ENCODE measurements at places on chromosomes 4 and X.

DNA sequence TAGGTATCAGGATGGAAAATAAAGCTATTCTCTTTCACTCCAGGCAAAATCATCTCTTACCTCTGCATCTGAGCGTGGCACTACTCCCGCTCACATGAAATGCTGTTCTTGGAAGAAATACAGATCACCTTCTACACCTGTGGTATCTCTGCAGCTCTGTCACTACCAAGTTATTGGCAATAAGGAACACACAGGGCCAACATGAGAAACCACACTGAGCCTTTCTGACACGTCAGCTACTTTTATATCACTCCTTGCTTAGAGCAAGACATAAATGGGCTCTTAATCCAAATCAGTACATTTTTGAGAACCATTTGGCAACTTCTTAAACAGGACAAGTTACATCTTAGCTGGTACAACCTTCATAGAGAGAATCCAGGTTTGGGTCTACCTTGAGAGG lies 101.8 kb upstream of the GUCY1A1 start:
- DNase-seq: no peak

DNA sequence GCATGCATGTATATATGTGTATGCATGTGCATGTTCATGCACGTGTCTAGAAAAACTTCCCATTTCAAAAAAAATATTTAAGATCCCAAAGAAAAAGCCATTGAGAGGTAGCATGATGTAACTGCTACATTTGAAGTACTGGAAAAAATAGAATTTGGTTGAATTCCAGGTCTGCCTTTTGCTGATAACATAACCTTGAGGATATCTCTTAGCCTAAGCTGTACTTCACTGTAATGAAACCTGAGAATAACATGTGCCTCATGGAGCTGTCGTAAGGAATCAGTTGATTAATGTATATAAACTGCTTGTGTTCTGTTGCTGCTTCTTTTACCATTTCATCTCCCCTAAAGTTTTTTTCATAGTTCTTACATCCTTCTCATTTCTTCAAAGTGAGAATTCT lies 351.8 kb downstream of the GRIA2 start:
- DNase-seq: no peak

GRCh38 chr4:48546336-48546735 lies 56.3 kb downstream of the ZAR1 start:
- DNase-seq: peak; percentile 12

DNA sequence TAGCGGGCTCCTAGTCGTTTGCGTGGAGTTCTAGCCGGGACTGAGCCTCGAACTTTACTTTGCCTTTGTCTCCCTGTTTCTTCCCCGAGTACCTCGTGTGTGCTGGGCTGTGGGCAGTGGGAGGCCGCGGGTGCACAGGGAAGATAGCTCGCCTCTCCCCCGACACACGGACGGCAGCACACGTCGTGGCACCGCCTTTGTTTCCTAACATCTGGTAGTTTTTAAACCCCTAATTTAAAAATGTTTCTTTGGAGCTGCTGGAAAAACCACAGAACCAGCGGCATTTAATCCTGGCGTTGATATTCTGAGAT lies 866 bp downstream of the RBM46 start:
- no peak for DNase-seq

DNA sequence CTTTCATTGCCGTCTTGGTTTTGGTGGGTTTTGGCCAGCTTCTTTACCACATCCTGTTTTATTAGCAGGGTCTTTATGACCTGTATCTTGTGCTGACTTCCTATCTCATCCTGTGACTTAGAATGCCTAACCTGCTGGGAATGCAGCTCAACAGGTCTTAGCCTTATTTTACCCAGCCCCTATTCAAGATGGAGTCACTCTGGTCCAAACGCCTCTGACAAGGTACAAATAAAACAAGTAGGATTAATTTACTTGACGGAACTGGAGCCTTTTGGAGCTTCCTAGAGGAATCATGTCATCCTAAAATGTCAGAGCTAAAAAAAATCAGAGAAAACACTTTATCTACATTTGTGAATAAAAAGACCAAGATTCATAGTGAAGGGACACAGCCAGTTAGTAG lies 66.2 kb upstream of the ATXN3L start:
- no peak for DNase-seq

DNA sequence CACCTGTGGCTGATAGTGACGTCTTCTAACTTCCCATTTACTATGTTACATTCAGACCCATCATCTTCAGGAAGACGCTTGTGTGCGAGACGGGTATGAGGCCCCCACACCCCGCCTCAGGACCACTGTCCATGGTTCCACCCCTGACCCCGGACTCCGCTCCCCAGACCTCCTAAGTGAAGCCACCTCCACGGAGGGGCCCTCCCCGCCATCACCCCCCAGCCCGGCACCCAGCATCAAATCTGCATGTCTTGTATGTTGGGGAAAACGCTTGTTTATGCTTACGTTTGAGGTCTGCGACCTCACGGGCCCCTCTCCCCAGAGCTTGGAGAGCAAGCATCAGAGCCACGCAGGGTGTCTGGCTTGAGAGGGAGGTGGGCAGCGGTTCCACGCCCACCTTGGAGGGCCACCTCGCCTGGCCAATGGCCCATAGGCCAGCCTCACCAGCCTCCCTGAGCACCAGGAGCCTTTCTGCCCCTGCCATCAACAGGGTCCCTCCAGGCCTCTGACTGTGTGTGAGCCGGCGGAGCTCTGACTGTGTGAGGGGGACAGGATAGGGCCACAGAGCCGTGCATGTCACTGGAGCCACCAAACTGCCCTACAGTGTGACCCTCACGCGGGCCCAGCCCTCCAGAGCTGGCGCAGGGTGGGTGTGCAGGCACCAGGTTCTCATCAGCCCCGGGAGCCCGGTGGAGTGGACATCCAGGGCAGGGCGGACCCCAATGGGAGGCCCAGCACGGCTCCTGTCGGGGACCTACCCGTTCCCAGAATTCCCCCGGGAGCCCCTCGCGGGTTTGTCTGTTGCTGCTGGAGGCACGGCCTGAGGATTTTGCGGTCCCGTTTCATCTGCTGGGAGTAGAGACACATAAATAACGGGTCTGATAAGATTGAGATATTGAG lies 88.4 kb upstream of the NKX1-1 start:
- no peak for DNase-seq

DNA sequence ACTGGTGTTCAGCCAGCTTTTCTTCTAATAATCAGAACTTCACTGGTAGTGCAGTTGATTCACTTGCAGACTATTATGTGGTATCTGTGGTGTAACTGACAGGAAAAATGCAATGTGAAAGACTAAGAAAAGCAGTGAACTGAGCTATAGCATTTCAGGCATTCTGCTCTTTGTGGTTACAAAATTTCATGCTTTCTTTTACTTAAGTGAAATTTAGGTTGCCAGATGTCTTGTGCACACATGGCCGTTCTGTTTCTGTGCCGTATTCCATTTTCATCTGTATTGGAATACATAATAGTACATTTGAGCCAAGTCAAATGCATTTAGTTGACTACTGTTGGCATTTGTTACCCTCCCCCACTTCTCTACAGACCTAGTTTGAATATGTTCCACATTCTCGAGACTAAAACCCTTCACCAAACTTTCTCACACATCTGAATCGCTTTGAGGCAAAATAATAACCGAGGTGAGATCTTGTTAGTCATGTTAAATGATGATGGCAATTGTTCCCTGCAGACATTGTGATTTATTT lies 8.2 kb downstream of the RTL3 start:
- DNase-seq: no peak

DNA sequence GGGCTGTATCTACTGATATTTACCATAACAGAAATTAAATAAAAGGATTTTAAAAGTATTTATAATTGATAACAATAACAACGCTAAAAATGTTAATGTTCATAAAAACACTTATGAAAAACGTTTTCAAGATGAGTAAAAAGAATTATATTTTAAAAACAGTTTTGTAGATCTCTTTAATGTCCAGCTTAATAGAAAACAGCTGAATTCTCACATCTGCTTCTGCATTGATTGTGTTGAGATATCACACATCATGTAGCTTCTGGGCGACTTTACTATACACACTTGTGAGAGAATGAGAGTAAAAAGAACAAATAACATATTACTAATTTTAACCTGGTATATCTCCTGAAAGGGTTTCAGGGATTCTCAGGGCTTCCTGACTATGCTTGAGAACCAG lies 83.6 kb downstream of the NCAPG start:
- no peak for DNase-seq

DNA sequence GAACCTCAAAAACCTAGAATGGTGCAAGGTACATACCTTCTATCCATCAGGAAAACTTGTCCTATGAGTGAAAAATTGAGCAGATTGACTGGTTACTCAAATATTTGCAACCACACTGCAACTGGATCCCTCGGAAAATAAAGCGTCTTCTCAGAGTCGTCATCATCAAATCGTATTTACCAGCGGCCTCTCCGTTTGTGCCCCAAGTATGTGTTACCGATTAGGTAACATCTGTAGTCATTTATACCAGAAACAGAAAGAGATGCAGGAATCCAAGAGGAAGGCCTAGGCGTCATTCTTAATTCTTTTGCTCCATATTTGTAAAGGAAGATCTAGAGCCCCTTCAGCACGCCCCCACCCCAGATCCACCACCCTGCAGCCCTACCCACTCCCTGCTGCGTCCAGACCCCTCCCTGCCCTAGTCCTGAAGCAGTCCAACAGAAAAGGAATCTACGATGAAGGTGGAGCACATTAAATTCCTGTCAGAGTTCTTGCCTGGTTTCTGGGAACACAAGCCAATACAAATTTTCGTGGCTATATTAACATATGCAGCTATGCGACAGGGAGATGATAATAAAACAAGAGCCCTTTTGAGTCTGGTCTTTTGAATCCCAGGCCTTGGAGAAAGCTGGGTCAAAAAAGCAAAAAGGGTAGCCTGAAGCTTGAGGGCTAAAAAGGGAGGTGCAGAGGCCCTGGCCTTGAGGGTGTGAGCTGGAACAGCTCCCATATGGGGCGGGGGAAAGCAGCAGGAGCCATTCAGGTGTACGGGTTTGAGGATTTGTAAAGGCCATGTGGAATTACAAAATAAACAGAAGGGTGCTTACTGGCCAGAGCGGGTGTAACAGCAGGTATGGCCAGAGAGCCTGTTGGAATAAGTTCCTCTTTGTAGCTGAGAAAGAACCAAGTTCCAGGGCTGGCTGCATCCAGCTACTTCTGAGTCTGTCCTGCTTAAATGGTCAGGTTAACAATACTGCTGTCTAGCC lies 77.0 kb downstream of the ZNF827 start:
- no peak for DNase-seq

GRCh38 chr4:33989820-33990443 lies 2254.4 kb downstream of the ARAP2 start:
- DNase-seq: no peak

GRCh38 chr4:118682928-118683327 lies 2.3 kb upstream of the METTL14 start:
- no peak for DNase-seq

DNA sequence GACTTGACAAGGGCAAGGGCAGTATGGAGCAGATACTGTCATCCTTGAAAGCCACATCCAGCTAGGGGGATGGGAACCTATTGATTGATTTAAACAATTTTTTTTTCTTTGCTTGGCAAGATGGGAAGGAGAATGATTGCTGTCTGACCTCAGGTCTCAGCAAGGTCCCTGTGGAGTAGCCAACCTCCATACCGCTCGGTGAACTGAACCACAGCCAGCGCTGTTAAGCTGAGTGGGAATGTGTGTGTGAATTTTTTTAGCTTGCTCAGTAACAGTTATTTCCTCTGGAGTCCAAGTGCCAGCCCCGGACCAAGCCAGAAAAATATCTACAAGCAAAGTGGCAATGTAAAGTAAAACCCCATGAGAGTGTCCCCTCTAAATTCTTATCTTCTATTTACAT lies 25.9 kb downstream of the DCX start:
- DNase-seq: no peak

DNA sequence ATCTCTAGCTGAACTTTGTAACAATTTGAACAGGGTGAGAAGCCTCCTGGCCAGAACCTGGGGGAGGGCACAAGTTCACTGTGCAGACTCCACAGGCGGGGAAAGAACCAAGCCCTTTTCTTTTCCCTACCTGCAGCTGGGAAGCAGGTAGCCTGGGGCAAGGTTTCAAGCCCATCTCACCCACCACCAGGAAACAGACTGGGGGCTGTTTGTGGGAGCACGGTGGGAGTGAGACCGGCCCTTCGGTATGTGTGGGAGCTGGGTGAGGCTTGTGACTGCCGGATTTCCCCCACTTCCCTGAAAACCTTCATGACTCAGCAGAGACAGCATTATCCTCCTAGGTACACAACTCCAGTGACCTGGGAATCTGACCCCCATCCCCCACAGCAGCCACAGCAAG lies 211.7 kb downstream of the ZNF674 start:
- DNase-seq: no peak

- no peak for DNase-seq
These were observed 81.6 kb downstream of the NSUN7 start for GRCh38 chr4:40831146-40831907.

DNA sequence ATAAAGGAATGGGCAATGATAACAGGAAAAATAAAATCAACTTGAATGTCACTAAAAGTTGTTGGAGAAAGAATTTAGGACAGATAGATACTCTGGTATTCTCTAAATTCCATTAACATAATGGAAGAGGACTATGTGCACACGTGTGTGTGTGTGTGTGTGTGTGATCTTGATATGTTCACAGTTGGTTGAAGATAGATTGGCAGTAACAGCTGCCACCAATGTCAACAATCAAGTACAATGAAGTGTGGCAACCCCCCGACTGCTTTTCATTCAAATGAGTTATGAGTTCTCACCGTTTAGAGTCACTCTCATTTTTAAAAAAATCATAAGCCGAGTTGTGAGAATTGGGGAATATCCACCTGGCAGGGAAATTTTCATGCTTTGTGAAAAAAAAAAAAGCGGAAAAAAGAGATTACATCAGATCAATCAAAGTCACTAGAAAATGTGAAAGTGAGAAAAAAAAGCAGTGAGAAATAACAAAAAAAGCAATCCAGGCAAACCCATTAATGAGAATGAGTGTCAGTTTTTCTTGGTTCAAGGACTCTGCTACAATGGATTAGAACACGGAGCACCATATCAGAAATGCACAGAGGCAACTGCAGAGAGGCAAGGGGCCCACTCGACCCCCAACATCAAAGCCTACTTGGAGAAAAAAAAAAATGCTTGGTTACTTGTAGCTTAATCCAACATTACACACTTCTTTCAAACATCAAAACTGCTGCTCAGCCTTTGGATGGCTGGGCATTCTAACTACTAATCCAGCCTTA lies 414.9 kb upstream of the PITX2 start:
- DNase-seq: no peak

GRCh38 chrX:94256396-94256795 lies 582.4 kb downstream of the FAM133A start:
- DNase-seq: no peak

DNA sequence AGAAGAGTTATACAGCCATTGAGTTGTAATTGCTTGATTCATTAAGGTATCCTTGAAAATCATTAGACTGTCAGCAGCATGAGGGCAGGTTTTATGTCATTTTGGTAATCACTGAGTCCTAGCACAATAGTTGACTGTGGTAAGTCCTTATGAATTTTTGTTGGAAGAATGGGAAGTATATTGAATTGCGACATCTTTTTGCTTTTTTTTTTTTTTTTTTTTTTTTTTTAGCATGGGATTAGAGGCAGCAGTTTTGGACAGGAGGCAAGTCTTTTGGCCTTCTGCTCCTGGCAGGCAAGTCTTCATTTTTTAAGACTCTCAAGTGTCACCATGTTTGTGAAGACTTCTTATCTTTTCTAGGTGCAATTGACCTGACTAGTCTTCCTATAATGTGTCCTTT lies 29.7 kb downstream of the PRRG1 start:
- no peak for DNase-seq

- no peak for DNase-seq
These were observed 95.6 kb downstream of the MID1IP1 start for GRCh38 chrX:38896724-38897298.
